ENCODE measurements at places on chromosomes 5 and 9.

GRCh38 chr5:33558489-33558888 is 117.7 kb downstream of the TARS1 start:
- DNase-seq, result no peak

- DNase-seq, result no peak
These were observed 39.0 kb downstream of the PRKACG start for GRCh38 chr9:68974901-68975300.

GRCh38 chr5:161378701-161379100 is 167.8 kb downstream of the GABRB2 start:
- DNase-seq, result no peak

- no peak for DNase-seq
These were observed 23.2 kb downstream of the GLRX start for GRCh38 chr5:95799191-95799835.

DNA sequence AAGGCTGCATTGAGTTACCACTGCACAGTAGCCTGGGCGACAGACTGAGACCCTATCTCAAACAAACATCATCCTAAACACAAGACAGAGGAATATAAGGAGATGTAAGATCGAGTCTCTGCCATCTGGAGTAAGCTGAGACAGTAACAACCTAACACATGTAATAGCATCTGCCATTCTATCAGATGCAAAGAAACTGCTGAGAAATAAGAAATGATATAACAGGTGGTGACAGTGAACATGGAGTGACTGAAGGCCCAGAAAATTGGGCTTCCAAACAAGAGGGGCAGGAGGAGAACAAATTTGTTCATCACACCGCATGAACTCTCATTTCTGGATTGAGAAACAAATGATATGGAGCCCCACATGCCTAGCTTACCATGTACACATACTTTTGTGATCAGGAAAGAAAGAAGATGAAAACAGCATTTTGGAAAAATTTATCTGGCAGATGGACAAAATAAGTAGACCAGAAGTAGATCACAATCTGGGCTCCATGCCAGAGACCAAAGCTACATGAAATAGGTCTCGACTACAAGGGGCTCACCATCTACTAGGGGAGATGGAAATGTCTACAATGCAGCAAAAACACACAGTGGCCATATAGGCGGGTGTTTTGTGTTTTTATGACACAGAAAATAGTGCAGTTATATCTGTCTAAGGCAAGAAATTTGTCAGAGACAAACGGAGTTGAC is 45.5 kb downstream of the ECPAS start:
- no peak for DNase-seq

- DNase-seq, result no peak
These were observed 15.2 kb upstream of the CORO2A start for GRCh38 chr9:98207606-98208005.

DNA sequence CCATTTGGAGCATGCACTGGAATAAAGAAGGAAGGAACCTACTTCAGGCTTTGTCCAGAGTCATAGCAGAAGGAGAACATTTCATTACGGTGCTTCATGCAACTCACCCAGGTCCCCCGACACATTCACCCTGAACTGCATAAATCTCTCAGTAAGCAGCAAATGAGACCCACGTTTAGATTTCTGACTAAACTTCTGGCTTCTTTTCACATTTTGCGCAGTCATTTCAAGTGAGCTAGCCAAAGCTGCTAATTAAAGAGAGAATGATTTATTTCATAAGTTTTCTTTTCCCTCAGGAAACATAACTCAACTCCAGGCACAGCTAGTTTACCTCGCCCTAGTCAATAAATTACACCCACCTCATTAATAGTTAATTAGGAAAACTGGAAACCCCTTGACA is 88.6 kb upstream of the GAS1 start:
- DNase-seq, result no peak

DNA sequence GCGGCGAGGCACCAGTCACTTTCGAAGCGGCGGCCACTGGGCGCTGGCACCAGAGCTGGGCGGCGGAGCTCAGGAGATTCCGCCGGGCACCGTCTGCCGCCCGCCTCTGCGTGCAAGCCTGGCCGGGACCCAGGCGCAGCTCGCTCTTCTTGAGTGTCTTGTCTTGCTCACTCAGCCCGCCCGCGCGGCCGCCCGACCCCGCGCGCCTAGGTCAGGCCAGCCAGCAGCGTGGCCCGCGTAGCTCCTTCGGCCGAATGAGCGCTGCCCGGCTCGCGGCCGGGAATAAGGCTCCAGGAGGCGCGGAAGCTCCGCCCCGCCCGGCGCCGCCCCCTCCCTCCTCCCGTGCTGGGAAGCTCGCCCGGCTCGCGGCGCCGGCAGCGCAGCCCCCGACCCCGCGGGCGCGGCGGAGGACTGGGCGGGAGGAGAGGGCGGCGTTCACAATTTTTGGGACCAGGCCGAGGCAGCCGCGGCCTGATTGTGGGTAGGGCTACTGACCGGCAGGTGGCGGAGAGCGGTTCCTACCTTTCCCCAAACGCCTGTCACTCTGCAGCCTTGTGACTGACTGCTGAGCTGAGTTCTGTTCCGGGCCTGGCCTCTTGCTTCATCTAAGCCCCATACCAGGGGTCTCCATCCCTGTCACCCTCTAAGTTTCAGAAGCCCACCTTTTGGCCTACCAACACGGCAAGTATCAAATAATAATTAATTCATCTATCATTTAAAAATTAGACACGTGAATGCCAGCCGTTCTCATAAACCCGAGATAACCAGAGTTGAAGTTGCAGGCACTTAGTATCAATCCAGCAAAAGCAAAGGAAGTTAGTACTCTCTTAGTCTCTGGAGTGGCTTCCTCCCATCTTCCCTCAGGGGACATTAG is at the start of gene HBEGF:
HBEGF (minus strand) TSS at position 256 of the 874 bp plus-strand sequence. CDS start 275 bp downstream, outside the sequence.
- DNase-seq, result no peak

- no peak for DNase-seq
These were observed 1.3 kb downstream of the PTCH1 start for GRCh38 chr9:95515272-95516113.

GRCh38 chr5:93585767-93586385 is 2.9 kb downstream of the NR2F1 start:
- no peak for DNase-seq

DNA sequence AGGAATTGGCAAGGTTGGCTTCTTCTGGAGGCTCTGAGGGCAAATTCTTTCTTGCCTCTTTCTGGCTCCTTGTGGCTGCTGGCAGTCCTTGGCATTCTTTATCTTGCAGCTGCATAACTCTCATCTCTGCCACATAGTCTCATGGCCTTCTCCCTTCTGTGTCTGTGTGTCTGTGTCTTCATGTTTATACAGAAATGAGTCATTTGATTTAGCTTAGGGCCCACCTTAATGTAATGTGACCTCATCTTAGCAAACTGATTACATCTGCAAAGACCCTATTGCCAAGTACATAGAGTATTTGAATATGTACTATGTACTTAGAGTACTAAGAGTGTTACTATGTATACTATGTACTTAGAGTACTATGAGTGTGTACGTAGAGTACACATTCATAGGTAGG is 122.5 kb downstream of the RFK start:
- no peak for DNase-seq

- no peak for DNase-seq
These were observed 125.2 kb downstream of the ZNF354C start for GRCh38 chr5:179185256-179185940.

DNA sequence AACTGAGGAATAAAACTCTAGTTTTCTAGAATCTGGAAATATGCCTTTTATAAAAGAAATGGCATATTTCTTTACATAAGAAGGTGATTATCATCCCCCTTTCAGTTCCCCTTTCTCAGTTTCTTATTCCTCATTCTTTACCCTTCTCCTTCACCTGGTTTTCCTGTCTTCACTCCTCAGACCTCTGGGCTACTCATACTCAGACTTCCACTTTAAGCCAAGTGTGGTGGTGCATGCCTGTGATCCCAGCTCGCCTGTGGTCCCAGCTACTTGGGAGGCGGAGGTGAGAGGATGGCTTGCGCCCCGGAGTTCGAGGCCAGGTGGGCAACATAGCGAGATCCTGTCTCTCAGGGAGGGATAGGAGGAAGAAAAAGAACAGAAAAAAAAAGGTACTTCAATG is 57.2 kb downstream of the RANBP6 start:
- DNase-seq, result no peak

DNA sequence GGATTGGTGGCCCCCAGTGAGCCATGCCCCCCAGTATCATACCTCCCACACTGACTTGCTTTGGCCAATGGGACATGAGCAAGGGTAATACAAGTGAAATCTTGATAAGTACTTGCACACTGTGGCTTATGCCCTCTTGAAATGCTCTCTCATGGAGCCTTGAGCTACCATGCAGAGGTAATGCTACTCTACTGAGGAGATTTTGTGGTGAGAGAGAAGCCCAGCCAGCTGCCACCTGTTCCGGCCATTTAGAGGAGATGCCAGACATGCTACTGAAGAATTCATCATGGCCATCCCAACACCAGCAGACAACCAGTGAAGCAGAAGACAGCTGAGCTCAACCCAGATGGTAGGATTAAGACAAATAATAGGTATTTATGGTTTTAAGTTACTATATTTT is 299.5 kb downstream of the MEF2C start:
- DNase-seq, result no peak

GRCh38 chr5:151223447-151224264 is at the start of gene CCDC69:
CCDC69 (minus strand) TSS chr5:151224092; CDS start chr5:151223970, 122 bp downstream.
- DNase-seq, result no peak

DNA sequence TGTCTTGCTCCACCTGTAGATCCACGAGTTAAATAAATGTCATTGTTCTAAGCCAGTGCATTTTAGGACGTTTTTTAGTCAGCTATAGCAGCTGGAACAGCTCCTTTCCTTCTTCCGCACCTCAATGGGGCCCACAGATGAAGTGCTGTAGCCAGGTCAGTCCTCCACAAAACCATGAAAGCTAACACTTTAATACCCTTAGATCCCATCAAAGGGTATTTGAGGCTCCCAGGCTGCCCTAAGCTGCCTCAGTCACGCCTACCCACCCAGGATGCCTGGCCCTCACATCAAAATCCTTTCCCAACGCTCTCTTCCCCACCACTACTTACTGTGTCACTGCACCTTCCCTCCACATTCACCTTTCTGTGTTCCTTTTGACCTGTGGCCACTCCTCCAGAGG is 44.1 kb upstream of the ACO1 start:
- DNase-seq, result no peak

DNA sequence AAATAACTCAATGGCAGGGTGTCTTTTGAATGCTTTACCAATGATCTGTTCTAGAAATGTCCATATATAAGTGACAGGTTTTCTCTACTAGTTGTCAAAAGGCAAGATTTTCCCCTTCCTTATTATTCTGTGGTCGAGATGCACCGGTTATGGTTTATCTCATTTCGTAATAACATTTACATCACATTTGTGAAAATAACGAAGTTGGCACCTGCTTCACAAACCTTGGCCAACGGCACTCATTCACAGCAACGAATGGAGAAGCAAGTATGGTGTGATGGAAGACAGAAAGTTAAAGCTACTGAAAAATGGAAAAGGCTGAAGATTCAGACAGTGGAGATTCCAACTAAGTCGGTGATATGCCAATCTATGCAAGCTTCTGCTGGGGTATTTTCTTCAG is 235.8 kb downstream of the KCTD16 start:
- DNase-seq, result no peak

- DNase-seq, result no peak
These were observed 144.1 kb downstream of the CEP120 start for GRCh38 chr5:123279136-123279535.

DNA sequence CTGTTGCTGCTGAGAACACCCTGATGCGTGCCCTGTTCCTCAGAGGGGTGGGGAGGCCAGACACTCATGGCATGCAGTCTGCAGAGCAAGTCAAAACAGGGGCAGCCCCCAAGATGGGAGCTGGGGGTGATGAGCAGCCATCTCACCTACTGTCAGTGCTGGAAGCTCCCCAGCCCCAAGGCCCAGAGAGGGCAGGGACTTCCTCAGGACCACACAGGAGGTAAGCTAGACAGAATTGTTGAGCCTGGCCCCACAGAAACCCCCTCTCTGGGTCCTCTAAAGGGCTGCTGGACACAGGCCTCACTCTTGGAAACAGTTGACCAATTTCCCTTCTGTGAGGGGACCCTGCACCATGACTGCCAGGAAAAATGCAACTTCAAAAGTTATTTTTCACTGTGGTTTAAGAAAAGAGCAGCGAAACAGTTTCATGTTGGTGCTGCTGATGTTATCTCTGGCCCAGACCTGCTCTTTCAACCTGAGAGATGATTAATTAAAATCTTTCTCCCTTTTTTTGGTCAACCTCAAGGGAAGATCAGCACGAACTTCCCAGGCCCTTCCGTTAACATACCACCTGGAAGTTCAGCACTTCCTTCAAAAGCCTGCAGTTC is 9.6 kb downstream of the CSF2 start:
- no peak for DNase-seq

- DNase-seq, result no peak
These were observed 75.4 kb upstream of the TBC1D2 start for GRCh38 chr9:98330831-98331230.

DNA sequence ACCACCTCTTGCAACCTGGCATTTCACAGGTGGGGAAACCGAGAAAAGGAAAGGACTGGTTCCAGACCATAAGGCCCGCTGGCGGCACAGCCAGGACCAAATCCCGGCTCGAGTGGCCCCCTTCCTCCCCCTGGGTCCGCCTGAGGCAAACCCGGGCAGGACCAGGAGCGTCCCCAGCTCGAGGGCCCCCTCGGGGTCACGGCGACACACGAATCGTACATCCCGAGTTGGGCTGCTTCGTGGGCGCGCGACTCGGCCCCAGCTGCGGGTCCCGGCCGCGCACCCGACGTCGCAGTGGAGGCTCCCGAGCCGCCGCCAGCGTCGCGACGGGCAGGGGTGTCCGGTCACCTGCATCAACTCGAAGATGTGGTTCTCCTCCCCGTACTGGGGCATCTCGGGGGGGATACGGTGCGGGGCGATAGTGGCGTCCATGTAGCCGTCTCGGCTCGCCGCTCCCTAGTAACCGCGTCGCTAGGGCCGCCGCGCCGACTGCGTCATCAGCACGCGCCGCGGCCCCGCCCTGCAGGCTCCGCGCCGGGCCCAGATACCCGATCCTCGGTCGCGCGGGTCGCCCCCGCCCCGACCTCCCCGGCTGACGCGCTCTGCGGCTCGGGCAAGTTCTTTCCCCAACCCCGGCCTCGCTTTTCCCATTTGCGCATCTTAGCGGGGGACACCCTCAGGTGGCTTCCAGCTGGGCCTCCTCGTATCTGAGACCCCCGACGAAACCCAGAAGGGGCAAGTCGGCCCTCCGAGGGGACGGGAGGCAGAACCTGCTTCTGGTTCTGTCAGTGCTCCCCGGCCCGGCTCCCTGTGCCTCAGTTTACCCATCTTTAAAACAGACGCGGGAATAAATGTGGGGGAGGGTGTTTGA is at the start of gene AK8:
AK8 (minus strand) TSS at position 461 of the 871 bp plus-strand sequence; CDS start at position 432, 29 bp downstream.
- DNase-seq, result peak; percentile 63
